Right kidney (tissue), 9 donors: ENCODE measurements at places on chromosomes 16 and 17.

- no peak for DNase-seq
Observed at GRCh38 chr16:25031132-25031440, 15.9 kb upstream of the ARHGAP17 start.

DNA sequence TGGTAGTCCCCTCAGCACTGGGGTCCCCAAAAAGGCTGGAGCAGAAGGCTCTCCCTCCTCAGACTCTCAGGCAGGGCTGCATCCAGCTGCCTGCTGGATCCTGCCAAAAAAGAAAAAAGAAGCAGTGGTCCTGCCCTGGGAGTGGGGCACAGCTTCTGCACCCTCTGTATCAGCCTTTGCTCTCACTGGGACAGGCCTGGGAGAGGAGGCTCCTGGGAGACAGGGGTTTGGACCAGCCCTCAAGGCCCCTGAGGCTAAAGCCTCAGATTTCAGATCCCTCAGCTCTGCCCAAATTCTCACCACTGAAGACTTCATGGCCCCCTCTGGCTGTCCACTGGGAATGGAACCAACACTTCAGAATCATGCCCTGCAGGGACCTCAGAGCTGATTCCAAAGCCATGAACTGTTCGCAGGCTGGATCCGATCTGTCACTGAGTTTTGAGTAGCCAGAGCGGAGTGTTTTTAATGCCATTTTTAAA is 96.9 kb downstream of the C16orf78 start:
- DNase-seq = no peak

GRCh38 chr16:81099958-81100357 is 3.8 kb upstream of the GCSH start:
- DNase-seq = no peak

GRCh38 chr16:69613378-69614154 is 47.8 kb downstream of the NFAT5 start:
- no peak for DNase-seq

DNA sequence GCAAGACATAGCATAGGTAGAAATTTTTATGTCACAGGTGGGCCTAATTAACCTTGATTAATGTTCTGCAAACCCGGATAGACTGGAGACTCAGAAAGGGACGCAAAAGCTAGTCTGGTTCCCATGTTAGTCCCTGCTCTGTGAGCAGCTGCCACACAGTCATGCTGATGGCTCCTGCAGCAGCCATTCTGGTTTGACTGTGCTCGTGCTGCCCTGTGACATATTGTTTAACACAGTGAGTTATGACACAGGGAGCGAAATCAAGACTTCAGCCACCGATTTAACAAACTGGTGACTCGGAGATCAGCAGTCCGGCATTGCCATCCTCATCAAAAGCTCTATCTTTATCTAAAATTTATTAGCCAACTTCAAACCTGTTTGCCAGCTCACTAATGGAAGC is 169.8 kb downstream of the WWOX start:
- DNase-seq = no peak

- DNase-seq = no peak
Observed at GRCh38 chr16:57102888-57103851, 10.8 kb downstream of the CPNE2 start.

- DNase-seq = no peak
Observed at GRCh38 chr16:85391175-85391707, 221.9 kb upstream of the GSE1 start.

DNA sequence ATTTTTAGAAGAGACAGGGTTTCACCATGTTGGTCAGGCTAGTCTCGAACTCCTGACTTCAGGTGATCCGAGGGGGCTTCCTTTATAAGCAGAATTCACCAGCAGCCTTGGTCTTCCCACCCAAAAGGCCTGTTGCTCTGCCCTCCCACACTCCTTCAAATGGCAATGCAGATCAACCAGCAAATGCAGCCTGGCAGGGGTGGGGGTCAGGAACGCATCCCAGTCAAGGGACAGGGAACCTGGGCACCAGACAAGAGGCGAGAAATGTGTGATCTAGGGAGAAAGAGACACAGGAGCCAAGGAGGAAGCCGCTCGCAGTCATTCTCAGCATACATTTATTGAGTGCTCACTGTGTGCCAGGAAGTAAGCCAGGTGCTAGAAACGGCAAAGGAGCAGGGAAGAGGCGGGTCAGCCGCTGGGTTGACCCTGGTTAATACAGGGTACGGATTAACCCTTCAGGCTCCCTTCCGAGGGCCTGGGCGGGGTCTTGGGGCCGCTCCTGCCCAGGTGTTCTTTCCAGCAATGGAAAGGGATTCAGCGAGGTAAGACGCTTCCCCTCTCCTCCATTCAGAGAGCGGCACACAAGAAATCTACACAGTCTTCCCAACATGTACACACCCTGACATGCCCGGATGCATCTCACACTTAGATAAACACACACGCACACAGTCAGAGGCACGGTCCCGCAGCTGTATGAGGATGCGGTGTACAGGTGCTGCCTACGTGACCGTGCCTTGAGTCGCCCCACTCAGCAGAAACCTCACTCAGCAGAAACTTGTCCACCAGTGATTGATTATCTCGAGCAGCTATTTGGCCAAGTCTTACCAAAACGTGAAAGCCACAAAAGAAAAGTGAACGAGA is 6.6 kb upstream of the PITPNA start:
- no peak for DNase-seq

- DNase-seq = no peak
Observed at GRCh38 chr17:43768382-43768781, 9.8 kb upstream of the SOST start.

DNA sequence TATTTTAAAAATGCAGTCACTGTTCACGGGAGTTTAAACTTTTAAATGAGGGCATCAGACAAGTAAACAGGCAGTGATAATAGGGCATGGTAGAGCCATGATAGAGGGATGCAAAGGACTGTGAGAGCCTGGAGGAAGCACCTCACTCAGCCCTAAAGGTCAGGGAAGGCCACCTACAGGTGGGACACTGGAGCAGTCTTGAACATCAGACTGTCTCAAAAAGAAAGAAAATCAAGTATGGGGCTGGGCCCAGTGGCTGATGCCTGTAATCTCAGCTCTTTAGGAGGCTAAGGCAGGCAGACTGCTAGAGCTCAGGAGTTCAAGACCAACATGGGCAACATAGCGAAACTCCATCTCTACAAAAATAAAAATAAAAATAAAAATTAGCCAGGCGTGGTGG is 31.0 kb upstream of the DHRS7B start:
- no peak for DNase-seq

DNA sequence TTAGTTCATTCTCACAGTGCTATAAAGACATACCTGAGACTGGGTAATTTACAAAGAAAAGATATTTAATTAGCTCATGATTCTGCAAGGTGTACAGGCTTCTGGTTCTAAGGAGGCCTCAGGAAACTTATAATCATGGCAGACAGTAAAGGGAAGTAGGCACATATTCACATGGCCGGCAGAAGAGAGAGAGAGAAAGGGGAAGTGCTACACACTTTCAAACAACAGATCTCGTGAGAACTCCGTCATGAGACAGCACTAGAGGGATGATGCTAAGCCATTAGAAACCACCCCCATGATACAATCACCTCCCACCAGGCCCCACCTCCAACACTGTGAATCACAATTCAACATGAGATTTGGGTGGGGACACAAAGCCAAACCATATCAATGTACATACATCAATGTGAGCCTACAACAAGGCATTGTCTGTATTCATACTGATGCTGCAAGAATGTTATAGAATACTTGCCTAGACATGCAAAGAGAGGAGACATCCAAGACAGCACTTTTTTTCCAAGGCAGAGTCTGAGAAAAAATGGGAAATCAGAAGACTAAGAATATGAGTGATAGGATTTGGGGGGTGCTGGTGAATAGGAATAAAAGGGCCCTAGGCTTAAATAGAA is 114.8 kb upstream of the XYLT1 start:
- DNase-seq = no peak

- no peak for DNase-seq
Observed at GRCh38 chr16:50671644-50672260, 9.4 kb downstream of the SNX20 start.

GRCh38 chr16:57637965-57638364 is 9.5 kb downstream of the ADGRG1 start:
- no peak for DNase-seq

DNA sequence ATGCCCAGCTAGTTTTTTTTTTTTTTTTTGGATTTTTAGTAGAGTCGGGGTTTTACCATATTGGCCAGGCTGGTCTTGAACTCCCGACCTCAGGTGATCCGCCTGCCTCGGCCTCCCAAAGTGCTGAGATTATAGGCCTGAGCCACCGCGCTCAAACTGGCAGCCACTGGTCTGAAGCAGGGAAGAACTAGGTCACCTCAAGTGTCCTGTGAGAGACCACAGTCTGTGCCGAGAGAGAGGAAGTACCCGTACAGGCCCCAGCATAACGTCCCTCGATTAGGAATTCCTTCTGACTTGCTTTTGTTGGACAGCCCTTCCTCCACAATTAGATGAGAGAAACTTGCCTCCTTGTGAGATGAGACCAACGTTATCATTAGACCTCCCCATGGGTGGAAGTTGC is 13.7 kb upstream of the CD300E start:
- no peak for DNase-seq

DNA sequence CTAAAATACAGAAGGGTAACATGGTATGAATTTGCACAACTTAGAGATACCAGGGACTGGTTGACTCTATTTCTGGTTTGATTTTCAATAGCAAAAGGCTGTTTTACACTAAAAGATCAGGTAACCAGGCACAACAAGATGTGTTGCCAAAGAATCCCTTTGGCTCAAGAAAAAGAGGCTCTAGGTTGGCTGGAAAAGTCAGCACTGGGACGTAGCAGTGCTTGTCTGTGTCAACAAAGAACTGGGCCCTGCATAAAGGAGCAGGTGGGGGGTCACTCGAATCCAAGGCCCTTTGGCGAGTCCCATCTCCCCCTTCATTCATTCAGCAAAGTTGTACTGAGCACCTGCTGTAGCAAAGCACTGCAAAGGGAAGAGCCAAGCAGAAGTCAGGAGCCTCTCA is 18.4 kb downstream of the SDR42E1 start:
- DNase-seq = no peak

DNA sequence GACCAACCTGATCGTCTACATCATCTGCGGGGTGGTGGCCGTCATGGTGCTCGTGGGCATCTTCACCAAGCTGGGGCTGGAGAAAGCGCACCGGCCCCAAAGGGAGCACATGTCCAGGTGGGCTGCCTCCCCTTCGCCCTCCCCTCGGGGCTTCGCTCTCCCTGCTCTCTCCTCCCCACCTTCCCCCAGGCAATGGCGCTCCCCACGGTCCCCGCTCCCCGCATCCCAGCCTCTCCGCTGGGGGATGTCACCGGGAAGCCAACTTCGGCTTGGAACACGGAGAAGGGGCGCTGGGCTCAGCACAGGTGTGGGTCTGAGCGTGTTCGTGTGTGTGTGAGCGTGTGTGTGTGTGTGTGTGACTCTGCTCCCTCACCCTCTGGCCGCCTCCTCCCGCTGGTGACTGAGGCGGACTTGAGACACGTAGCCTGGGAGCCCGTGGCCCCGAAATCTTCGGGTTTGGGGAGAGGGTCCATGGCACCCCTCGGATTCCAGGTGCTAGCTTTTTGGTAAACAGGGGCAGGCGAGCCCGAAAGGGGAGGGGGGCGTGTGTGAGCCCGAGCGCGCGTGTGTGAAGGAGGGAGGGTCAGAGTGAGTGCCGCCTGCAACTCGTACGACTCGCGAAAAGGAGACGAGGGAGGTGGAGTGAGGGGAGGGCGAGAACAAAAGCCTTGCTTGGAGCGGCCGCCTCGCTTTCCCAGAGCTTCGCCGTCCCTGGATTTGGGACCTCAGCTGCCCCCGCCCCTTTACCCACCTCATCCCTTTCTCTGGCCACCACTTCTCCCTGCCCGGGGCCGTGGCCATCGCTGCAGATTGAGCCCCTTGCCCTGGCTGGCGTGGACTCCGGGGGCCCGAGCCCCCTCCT is 1.3 kb downstream of the SHISA9 start:
- DNase-seq = peak; percentile 68

DNA sequence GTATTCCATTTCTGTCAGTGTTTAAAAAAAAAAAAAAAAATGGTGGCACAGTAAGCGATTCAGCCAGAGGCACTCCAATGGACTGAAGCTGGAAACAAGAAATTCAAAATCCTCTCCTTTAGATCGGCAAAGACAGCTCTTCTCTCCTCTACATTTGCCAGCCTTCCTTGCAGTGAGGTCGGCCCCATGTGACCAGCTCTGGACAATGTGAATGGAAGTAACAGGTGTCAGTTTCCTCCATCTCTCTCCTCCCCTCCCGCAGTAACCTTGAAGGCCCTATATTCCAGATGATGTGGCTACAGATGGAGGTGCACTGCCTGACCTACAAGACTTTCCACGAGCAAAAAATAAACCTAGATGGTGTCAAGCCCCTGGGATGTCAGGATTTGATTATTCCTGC is 15.0 kb downstream of the CUEDC1 start:
- no peak for DNase-seq

- no peak for DNase-seq
Observed at GRCh38 chr16:79642652-79643051, 42.1 kb upstream of the MAF start.

DNA sequence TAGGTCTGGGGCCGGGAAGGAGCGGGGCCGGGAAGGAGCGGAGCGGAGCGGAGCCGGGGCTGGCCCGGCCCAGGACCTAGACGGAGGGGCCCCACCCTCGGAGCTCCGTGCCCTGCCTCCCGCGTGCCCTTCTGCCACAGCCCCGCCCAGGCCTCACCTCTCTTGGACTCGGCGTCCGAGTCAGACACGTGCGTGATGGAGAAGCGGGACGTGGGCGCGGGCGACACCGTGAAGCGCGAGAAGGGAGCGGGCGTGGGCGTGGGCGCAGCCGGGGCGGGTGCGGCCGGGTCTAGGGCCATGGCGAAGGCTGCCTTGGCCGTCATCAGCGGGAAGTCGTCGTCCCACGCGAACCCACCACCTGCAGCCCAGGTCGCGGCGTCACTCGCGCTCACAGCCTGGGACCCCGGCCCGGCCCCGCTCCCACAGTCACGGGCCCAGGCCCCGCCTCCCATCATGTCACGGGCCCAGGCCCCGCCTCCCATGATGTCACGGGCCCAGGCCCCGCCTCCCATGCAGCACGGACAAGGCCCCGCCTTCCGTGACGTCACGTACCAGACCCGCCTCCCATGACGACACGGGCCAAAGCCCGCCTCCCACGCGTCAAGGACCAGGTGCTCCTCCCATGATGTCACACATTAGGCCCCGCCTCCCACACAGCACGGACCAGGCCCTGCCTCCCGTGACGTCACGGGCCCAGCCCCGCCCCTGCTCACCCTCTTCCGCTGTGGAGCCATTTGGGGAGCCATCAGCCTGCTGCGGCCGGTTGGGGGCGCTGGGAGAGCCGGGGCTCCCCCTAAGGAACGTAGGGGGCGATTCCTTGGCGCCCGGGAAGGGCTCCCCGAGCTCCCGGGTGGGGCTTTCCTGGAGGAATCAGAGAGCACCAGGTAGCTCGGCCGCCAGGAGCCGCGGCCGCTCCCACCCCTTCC is 45.8 kb upstream of the PVALEF start:
- peak; percentile 61 for DNase-seq

DNA sequence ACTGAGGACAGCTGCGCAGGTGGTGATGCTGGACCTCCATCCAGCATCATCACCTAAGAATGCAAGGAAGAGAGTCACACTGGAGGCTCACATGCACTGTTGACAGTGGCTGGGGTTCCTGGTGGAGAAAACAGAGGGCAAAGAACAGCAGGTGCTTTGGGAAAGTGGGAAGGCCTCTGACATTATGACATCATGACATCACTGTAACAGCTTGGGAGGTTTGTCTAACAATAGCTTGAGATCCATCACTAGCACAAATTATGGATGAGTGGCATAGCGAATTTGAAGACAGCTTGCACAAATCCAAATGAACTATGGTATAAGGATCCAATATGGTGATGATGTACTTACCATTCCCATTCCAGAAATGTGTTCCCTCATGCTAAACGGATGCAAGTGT is 226.5 kb upstream of the MPHOSPH6 start:
- no peak for DNase-seq
